ENCODE measurements at places on chromosomes 6 and 20.

DNA sequence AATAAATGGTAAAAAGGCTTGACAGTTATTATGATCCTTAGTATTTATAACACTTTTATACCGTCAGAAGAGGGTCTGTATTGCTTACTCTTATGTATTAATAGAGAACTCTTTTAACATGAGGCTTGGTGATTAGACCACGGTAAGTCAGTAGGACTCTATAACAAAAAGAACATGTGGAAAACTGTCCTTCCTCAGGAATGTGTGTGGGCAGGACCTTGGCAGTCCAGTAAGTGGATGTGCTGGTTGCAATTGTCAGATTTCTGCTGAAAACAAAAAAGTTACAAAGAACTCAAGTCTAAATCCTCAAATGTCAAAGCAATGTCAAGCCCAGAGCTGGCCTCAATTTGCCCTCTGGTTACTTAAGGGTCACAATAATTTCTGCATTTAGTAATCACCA is 81.1 kb downstream of the PLCG1 start:
- no peak for DNase-seq

- peak; percentile 32 for DNase-seq
Measured at GRCh38 chr6:73514746-73515110, 6.1 kb downstream of the EEF1A1 start.

DNA sequence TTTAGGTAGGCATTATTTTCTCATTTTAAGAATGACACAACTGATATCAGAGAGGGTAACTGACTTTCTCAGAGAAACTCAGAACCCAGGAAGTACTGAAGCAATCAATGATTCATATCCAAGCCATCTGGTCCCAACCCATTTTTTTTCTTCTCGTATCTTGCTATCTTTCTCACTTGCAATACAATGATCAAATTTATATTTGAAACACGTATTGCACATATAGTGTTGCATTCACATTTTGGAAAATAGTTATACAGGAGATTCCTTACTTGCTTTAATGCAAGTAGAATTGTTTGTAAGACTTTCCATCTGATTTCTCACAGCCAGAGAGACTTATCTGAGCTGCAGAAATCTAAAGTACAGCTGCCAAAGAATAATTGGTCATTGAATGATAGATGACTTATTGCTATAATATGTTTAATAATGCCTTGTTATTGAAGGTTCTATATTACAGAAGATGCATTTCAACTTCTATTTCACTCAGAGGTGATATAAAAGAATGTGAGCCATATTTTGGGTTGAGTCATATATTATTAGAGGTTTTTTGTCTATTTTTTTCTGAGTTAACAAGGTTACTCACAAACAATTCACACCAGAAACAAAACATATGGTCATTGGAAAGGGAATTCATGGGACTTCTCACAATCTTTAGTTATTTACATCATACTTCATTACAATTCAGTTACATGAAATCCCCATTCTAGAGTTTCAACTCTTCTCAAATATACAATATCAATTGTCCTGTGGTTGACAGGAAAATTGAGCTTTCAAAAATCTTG is 337.5 kb upstream of the CITED2 start:
- no peak for DNase-seq

DNA sequence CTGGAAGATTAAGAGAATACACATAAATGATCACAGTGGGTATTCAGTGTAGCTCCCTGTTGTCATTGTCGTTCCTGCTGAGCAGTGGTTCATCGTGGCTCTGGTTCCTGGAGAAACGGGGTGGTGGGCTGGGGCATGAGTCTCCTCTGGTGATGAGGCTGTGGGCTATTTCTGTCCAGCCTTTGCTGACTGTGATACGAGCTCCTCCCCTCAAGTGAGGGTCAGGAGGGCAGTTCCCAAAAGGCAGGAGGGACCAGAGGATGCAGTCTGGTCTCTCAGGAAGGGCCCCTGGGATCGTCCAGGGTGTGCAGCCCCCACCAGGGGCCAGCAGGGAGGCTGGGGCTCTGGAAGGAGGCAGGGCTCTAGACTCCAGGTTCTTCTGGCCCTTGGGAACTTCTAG is 31.1 kb upstream of the DLGAP4 start:
- no peak for DNase-seq

- no peak for DNase-seq
Measured at GRCh38 chr20:19631410-19631809, 126.6 kb upstream of the RIN2 start.

DNA sequence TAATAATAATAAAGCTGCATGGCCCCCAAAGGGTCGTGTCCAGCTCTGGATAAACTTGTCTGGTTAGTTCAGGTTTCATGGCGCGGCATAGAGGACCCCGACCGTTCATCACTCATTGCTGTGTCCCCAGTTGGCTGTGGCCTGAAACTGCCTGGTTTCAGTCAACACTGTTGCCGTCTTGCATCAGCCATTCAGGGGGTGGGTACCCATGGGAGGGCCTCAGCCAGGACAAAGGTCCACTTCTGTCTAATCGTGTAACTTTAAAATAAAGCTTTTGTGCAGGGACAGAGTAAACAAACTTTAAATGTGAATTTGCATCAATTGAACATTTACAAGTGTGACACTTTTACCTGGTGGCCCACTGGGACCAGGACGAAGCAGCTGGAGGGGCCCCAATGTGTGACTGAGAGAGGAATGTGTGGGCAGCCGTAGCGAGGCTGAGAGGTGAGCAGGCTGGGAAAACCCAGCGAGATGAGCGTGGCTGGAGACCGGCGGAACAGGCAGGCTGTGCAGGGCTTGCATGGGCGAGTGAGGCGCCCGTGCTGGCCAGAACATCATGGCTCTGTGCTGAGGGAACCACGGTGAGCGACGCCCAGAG is 22.3 kb upstream of the UNC93A start:
- DNase-seq, result no peak

- no peak for DNase-seq
Measured at GRCh38 chr20:47466704-47467459, 34.8 kb upstream of the NCOA3 start.

DNA sequence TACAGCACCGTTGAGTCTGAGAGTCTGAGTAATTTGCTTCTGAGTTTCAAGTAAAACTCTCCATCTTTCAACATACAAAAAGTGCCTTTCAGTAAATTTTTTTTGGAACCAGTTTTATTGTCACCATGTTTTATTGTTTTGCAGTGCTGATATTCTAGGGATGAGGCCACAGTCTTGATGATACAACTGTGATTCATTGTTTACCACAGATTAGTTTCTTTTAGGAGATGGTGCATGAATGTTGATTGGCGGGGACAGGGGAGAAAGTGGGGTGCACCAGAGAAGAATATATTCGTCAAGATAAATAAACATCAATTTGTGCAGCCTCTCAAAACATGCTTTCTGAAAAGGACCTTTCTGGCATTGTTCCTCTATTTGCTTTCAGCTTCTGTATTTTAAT is 109.0 kb downstream of the MCHR2 start:
- DNase-seq, result no peak

- peak; percentile 5 for DNase-seq
Measured at GRCh38 chr20:48467622-48468021, 360.2 kb downstream of the PREX1 start.

DNA sequence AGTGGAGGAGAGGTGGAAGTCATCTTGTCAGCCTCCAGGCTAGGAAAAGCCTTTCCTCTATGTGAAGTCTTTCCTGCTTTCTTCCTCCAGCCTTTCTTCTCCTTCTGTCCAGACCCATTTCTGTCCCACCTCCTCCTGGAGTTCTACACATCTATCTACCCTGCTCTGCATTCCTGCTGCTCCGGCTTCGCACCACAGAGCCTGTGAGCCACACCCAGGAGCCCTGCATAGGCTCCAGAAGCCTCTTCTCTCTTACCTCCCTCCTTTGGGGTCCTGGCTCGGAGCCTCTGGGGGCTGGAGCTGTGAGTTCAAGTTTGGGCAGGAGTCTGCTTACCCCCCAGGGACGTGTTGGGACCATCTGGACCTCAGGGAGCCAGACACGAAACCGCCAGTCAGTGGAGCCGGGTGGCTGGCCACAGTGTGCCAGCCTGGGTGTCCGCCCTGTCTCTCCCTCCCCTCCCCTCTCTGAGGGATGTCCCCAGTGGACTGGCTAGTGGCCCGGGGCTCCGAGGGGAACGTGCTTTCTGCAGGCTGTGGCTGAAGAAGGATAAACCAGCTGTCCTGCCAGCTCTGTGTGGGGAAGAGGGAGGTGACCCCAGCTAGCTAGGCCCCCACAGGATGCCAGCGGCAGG is 99.2 kb downstream of the VEGFA start:
- no peak for DNase-seq

DNA sequence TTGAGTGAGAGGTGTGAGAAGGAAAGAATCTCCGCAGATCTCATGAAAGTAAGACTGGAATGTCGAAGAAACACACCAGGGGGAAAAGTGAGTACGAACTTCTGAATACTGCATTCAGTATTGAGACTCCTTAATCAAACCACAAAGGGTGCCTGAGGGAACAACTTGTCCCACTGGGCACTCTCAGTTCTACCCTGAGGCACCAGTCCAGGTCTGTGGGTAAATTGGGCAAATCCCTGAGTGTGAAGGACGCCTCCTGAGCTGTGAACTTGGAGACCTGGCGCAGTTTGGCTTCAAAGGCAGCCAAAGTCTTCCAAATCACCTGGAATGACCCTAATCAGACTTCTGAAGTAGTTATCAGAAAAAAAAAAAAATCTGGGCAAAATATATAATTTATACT is 329.7 kb downstream of the BTBD9 start:
- DNase-seq, result no peak
